ENCODE measurements at places on chromosomes 1 and 21.
A peak's percentile ranks its signal among the peaks of the same experiment; 100 is the strongest.

GRCh38 chr1:6950001-6950765 lies 164.9 kb downstream of the CAMTA1 start:
- no peak for DNase-seq

DNA sequence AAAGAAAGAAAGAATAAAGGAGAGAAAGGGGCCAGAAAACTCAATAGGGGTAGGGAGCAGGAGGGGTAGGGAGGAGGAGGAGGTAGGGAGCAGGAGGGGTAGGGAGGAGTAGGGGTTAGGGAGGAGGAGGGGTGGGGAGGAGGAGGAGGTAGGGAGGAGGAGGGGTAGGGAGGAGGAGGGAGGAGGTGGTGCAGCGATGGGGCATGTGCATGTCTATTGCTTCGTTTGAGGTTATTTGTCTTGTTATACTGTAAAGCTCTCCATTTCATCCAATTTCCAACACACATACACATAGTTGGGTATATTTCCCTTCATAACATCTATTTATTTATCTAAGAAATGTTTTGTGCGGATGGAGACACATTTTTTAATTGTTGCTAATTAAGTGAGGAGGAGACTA lies 19.7 kb downstream of the RGS1 start:
- no peak for DNase-seq

DNA sequence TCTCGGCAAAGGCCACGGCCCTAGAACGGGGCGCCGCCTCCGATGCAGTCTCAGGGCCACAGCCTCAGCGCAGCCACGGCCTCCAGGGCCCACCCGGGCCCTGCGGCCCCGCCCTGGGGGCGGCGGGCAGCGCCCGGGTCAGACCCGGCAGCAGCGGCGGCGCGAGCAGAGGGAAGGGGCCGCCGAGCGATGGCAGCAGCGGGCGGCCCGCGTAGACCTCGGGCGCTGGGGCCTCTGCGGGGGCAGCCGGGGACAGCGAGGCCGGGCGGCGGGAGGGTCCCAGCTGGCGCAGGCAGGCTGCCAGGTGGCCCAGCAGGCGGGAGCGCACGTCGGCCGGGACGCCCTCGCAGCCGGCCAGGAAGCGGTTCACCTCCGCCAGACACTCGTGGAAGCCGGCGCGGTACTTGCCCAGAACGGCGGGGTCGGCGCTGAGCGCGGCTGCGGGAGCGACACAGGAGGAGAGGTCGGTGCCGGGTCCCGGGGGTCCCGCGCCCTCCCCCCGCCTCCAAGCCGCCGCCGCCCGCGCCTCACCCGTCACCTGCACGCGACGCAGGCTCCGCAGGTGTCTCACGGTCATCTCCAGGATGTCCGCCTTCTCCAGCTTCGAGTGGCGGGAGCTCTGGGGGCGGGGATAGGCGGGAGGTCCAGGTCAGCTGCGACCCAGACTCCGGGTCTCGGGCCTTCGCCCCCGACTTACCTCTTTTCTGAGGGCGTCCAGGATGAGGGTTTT lies 737 bp downstream of the HES4 start:
- no peak for DNase-seq

DNA sequence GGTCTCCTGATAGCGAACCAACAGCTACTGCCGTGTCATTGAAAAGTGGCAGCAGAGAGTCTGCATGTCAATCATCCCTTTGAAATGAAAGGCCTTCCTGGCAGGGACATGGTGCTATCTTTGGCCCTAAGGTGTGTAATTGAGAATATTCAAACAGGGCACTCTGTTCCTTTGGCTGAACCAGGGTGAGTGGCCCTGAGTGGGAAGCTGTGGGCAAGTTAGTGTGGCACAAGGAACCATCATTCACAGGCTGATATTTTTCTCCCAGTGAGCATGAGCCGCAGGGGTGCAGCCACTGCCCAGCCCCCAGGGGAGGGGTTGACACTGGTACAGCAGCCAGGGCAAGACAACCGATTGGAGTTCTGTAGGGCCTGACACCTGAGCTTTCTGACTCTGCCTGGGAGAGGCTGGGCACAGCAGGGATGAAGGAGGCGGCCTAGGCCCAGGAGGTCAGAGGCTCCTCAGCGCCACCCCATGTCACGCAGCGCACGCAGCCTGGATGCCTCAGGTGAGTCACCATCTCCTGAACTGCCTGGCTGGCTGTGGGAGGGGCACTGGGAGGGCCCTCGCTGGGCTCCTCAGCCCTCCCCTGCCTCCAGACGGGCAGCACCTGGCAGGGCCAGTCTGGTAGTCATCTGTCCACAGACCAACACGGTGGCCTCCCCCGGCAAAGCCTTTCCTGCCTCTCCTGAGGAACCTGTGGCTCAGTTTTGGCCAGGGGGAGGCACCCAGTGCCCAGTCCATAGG lies 13.2 kb downstream of the QSOX1 start:
- no peak for DNase-seq

DNA sequence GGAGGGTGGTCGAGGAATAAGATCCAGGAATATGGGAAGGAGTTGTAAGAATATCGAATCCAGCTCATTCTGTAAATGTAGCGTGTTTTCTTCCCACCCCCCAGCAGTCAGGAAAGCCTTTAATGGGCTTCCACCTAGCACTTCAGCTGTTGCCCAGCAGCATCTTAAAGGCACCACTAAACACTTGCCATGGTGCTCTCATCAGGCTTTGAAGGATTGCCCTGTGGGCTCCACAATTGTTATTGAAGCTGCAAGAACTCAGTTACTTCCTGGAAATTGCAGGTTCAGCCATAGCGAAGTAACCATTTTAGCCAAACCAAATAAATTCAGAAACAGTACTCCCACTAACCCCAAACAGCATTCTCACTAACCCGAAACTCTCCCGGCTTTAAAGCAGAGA lies 511.2 kb downstream of the PLPP3 start:
- no peak for DNase-seq

GRCh38 chr1:45299981-45300668 lies 26.6 kb upstream of the HPDL start:
- peak; percentile 7 for DNase-seq

GRCh38 chr1:118960026-118960561 lies 28.0 kb downstream of the TBX15 start:
- DNase-seq, result no peak

GRCh38 chr1:155673003-155673402 lies 15.6 kb downstream of the YY1AP1 start:
- DNase-seq, result no peak

DNA sequence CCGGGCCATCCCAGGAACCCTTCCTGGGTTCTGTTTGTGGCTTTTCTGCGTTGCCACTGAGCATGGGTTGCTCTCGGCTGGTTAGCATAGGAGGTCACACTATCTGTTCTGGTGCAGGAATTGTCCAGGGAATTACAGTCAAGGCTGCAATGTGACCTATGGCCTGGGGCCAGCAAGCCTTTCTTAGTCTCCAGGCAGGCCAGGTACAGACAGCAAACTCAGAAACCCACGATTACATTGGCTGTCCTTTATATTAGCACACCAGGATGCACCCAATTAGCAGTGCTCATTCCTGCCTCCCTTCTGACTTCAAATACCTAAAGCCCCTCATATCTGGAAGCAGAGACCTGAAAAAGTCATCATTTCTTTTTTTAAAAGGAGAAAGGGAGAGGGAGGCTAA lies 55.2 kb downstream of the CD247 start:
- no peak for DNase-seq

DNA sequence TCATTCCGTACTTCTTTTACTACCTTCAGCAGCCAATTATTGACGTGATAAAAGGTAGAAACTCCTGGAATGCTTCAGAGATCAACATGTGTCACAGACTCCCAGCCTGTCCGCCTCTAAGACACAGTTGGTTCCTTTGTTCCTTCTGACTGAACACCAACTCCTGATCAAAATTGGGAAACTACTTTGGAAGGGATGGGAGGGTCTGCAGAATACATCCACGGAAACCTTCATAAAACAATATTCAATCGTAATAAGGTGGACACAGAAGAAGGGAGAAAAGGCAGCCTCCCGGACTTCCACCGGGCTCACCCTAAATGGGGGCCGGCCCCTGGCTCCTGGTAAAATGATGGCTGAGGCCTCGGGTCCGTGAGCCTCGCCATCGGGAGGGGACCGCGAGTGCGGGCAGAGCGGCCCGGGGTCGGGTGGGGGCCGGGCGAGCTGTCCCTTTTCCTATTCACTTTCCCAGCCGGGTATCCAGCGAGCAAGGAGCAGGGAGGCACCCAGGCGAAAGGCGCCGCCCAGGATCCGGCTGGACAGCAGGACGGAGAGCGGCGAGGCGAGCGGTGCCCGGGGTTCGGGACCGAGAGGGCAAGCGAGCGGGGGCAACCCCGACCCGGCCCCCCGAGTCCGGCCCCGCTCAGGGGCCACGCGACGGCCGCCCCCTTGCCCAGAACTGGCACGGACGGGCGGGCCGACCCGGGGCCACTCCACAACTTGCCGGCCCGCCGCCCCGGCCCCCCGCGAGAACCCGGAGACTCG lies 805 bp downstream of the NRIP1 start:
- no peak for DNase-seq

DNA sequence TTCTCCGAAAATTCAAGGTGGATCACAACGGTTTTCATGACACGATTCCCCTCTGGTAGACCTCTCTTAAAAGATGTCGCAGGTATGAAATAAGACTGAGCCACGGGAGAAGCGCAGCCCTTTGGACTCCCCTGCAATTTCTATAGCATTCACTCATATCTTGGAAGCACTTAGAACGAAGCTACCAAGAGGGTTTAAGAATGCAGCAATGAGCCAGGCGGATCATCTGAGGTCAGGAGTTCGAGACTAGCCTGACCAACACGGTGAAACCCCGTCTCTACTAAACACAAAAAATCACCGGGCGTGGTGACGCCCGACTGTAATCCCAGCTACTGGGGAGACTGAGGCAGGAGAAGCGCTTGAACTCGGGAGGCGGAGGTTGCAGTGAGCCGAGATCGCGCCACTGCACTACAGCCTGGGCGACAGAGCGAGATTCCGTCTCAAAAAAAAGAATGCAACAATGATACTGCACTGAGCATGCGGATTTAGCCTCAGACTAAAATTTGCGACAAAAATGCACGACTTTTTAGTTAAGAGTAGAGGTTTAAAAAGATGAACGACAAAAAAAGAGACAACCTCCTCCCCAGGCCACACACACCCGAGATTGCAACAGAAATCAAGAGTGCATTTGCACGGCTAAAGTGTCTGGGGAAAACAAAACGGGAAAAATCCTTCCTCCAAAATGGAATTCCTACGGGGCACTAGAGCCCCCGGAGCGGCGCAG lies 743 bp downstream of the TOMM20 start:
- DNase-seq, result no peak

DNA sequence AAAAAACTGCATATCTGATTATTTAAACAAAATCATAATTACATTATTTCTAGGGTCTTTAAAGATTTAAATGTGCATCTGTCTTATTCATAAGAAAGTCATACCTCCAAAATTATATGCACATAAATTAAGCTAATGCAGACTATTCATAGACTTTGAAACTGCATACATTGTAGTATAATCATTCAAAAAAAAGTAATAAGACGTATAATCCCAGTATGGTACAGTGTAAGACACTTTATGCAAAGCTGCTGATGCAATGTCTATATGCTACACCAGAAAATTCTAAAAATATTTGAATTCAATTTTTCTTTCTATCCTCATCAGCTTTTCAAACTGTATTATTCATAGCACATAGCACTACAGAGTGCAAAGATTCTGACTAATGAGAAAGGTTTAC lies 22.0 kb downstream of the BRINP3 start:
- DNase-seq, result no peak

DNA sequence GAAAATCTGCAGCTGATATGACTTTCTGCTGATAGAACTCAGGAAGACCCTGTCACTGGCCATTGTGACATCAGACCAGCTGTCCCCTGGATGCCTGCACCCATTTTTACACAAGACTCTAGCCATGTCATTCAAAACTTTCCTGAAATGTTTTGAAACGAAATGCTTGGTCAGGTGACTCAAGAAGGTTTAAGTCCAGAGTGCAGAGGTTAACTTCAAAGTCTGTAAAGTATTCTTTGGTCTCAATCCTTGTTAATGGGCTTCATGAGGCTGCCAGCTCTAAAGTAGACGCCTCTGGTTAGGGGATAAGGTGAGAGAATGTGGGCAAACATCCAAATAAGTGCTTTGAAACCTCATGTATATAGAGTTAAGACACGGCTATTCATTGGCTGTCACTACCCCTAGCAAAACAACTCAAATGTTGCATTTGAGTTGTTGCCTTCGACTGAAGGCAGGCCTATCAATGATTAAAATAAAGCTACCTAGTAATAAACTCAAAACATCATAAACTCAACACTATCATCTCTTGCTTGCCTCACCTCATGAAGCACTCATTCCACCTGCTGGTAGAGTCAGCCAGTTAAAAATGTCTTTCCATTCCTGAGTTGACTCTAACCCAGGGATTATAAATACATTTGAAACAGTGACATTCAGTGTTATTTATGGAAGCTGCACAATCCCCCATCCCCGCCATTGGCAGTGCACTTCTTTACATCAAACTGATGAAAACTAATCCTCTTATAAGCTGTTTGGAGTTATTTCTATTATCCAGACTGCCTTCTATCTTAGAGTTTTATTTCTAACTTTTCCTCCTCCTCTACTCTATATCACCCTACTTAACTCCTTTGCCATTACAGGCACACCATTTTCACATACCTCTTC lies 26.0 kb downstream of the RABIF start:
- DNase-seq, result no peak

- no peak for DNase-seq
These were observed 57.8 kb downstream of the KCNJ15 start for GRCh38 chr21:38314558-38314957.

- no peak for DNase-seq
These were observed 36.0 kb downstream of the EBNA1BP2 start for GRCh38 chr1:43135857-43136781.

DNA sequence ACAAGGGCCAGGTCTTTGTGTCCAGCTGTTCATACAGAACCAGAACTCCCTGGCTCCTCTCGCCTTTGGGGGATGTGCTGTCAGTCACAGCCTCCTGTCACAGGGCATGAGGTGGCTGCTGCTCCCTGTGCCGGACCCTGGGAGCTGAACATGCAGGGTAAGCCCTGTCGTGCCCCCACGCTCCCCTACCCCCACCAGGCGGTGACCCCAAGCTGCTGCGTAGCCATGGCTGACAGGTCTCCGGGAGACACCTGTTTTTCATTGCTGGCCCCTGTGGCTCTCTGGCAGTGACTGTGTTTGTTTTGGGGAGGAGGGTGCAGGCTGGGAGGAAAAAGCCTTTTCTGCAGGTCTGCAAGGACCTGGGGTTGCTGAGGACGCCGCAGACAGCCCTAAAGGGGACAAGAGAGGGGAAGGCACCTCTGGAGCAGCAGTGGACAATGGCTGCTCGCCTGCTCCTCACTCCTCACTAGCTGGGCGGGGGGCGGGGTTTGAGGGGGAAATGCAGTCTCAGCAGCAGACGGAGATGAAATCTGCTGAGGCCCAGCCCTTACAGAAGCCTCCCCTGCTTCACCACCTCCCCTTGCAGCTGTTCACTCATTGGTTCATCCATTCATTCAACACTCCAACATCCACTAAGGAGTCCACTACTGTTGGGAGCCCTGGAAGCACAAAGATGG lies 81.4 kb downstream of the TRABD2B start:
- no peak for DNase-seq

- no peak for DNase-seq
These were observed 25.1 kb upstream of the PHGDH start for GRCh38 chr1:119686661-119687060.

GRCh38 chr1:212928323-212929291 lies 21.7 kb upstream of the VASH2 start:
- DNase-seq, result no peak
